OCI-M1 (cell line): ENCODE measurements at places on chromosomes 7 and 10.
A peak's percentile ranks its signal among the peaks of the same experiment; 100 is the strongest.

GRCh38 chr7:84194484-84195271 lies at the start of gene SEMA3A:
Gene SEMA3A (minus strand): TSS chr7:84194789. CDS start chr7:84194586, 203 bp downstream.
- peak; percentile 85 for DNase-seq

DNA sequence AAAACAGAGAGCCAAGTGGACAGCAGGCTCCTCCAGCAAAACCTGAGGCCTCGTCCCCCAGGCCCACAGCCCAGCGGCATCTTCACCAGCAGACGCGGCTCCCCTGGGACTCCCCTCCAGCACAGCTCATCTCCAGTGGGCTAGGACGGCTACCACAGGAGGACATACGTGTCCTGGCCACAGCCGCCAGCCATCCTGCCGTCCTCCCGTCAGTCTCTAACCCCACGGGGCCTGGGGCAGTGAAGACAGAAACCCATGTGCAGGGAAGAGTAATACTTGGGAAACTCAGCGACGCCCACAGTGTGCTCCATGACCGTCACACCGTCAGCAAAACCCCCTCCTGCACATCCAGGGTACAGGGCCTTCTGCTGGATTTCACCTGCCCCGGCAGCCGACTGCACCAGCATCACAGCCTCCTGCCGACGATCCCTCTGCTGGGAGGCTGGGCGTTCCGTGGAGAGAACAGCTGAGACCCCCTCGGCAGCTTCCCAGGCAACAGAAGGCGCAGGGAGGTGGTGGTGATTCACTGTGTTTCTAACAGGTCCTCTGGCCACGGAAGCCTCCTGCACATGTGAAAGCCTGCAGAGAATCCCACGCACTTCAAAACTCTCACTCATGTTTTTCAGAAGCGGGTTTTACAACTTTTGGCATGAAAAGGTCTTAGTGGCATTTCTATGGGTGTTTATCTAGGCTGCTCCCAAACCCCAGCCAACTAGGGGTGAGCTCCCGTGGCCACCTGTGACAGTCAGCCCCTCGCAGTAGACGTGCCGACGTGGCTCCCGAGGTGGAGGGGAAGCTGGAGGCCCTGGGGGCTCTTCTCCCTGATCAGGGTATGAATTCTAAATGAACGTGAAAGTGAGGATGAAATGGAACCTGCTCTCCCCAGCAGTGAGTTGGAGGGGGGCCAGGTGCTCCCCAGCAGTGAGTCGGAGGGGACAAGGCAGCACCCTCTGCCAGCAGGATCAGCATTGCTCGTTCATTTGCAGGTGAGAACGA lies 513.5 kb downstream of the PTPRN2 start:
- no peak for DNase-seq

DNA sequence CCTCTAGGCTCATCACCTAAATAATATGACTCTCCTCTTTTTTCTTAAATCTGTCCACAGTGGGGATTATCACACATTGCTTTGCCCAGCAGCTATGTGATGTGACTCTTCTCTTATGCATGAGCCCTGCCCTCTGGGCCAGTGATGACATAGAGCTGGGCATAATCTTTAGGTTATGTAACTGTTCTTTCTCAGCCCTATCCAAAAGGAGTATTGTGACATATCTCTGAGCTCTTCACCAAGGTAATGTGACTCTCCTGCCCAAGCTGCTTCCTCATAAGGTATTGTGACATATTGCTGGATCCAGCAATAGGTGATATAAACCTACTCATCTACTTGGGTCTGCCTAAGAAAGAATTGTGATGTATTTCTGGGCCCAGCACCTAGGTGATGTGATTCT lies 37.7 kb upstream of the ZNF107 start:
- no peak for DNase-seq

GRCh38 chr7:12607134-12607533 lies 36.6 kb downstream of the SCIN start:
- no peak for DNase-seq

DNA sequence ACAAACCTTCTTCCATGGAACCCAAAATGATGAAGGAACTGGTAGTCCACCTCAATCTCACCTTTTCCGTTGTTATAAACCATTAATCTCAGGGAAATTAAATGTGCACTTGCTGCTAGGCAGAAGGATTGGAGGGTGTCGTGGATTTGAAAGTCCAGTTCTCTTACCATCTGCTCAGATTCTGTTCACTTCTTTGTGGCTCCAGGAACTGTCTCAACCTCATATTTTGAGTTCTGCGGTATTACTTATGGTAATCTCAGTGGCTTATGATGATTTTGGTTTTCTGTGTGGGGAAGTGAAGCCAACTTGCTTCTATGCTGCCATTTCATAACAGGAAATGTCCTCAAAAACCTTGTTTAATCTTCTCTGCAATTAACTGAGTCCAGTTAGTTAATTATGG lies 136.4 kb downstream of the CDC14C start:
- no peak for DNase-seq

DNA sequence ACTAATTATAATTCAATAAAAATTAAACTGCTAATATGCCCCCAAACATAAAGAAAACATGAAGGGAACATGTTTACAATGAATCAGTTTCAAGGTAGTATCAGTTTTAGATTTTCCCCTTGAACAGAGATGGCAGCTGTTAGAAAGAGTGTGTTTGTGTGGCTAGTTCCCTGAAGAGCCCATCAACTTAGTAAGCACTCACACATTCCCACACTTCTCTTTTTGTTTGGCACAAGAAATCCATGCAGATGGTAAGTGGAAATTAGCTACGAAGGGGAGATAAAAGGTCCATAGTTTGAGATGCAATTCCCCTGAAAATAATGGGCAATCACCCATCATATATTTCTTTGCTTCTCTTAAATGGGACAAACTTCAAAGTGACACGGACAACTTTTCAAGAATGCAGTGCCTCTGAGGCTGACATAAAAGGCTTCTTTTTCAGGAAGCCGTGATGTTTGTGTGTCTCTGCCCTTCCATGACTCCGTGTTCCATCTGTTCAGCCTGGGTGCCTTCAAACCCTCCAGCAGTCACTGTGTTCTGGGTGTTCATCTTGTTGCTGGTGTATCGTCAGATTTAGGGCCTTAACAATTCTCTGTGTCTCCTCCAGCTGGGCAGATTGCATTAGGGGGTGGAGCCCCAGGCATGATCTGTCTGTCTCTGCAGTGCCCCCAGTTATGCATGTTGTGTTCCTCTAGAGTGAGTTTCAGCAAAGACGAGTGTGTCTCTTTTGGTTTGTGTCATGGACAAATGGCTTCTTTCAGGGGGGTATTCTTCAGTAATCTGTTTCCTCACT lies 259.5 kb upstream of the NPY start:
- DNase-seq, result no peak

DNA sequence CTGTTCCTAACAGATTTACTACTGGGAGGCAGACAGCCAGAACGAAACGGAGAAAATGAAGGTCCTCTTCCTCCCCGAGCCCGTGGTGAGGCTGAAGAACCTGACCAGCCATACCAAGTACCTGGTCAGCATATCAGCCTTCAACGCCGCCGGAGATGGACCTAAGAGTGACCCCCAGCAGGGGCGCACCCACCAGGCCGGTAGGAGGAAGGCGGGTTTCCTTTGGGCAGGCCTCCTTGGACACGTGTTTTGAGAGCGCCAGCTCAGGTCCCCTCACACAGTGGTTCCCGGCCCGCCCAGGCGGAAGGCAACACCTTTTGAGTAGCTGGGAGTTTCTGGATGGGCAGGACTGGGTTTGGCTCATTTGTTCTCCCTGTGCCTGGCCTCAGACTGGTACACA lies 474.0 kb upstream of the FOXK1 start:
- no peak for DNase-seq

DNA sequence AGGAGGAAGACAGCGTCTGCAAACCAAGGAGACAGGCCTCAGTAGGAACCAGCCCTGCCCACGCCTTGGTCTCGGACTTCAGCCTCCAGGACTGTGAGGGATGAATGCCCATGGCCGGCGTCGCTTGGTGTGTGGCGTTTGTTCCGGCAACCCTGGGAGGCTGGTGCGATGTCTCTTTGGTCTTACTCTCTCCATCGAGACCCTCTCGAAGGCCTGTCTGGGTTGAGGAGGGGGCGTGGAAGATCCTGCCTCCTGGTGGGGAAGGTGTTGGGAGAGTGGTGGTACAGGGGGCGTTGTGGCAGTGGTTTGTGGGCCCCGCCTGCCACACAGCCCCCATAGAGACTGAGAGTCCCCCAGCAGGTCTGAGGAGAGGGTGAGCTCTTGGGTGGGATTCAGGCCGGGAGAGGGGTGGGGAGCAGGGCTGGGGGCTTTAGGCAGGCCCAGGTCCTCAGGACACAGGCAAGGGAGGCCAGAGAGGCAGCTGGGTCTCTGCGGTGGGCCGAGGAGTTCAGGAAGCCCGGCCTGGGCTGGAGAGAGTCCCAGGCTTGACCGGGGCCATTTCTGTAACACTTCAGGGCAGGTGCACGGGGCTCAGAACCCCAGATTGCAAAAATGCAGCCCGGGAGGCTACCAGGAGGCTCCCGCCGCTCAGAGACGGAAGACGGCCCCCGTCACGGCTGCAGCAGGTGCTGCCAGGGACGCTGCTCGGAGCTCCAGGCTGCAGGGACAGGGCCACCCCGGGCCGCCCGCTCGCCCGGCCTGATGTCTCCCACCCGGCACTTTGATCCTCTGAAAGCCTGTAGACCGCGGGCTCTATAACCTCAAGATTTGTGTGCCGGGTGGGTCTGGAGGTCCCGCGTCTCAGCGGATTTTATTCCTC lies 33.8 kb upstream of the PSMG3 start:
- no peak for DNase-seq

- DNase-seq, result no peak
Observed at GRCh38 chr7:149885191-149886017, 11.6 kb downstream of the ATP6V0E2 start.

DNA sequence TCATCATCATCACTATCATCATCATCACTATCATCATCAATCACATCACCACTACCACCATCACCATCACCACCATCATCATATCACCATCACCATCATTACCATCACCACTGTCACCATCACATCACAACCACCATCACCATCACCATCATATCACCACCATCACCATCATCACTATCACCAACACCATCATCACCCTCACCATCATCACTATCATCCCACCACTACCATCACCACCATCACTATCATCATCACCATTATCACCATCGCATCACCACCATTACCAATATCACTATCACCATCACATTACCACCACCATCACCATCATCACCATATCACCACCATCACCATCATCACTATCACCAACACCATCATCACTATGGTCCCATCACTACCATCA lies 539.1 kb downstream of the PTPRN2 start:
- no peak for DNase-seq

DNA sequence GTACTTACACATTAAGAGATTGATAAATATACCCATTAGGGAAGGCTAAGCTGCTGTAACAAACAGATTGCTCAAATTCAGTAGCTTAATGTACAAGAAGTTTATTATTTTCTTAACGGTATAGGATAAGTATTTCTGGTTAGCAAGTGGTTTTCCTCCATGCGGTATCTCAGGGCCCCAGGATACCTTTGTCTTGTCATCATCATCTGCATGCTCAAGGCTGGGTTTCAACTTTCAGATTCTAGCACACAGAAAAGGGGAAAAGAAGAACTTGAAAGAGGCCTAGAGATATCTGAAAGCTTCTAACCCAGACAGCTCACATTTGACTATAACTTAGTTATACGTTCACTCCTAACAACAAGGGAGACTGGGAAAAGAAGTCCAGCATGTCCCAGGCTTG lies 11.8 kb upstream of the GALNT17 start:
- DNase-seq, result no peak

GRCh38 chr7:30905078-30906012 lies 6.3 kb upstream of the AQP1 start:
- no peak for DNase-seq

GRCh38 chr10:129048513-129048912 lies 418.5 kb upstream of the MGMT start:
- no peak for DNase-seq

- DNase-seq, result no peak
Observed at GRCh38 chr7:24017519-24017918, 266.5 kb upstream of the NPY start.

DNA sequence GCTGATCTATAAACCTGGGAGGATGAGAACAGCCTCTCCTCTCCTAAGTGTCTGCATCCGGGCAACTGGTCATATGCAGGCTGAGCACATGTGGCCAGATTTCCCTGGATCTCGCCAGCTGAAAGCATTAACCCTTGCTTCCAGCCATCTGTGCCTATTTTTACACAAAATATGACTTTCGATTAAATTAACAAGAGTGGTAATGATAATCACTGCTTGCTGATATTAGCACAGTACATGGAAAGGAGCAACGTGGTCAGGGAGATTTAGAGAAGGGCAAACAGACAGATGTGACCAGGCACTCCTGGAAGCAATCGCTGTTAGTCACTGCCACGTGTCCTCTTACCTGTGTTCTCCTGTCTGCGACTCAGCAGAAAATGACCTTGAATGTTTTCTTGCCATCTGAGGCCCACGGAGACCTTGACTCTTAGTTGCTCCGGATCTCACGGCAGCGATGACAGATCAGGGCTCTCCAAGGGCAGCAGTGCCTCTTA lies 59.5 kb upstream of the NPTX2 start:
- DNase-seq, result no peak

GRCh38 chr10:107159871-107160270 lies 4.6 kb downstream of the SORCS1 start:
- no peak for DNase-seq

GRCh38 chr7:33237036-33237435 lies 107.7 kb downstream of the BBS9 start:
- DNase-seq, result peak; percentile 10

- DNase-seq, result peak; percentile 24
Observed at GRCh38 chr7:102874166-102874829, 38.5 kb upstream of the LRRC17 start.

- DNase-seq, result no peak
Observed at GRCh38 chr10:31578181-31578852, 259.3 kb downstream of the ZEB1 start.

DNA sequence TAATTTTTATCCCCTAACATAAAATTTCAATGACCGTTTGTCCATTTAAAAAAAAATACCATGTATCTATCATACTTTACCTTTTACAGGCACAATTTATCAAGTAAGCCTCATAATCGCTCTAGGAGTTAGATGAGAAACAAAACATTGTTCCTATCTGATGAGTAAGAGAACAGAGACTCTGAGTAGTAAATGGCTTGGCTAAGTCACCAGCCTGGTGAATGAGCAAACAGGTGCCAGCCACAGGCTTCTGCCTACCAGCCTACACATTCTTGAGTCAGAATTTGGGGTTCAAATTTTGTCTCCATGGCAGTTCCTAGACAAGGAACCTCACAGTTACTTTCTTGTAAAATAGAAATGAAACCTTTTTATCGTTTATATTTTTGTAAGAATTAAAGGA lies 235.4 kb downstream of the HGF start:
- no peak for DNase-seq
